ENCODE measurements at places on chromosomes 6 and 20.

DNA sequence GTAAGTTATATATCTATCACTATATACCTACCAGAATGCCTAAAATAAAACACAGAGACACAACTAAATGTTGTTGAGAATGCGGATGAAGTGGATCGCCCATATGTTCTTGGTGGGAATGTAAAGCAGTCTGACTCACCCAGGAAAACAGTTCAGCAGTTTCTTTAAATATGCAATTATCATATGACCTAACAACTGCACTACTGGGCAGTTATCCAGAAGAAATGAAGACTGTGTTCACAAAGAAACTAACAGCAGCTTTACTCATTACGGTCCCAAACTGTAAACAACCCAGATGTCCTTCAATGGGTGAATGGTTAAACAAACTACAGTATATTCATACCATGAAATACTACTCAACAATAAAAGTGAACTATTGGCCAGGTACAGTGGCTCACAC lies 14.3 kb upstream of the ZC3H12D start:
- DNase-seq = no peak

- no peak for DNase-seq
These were observed 141.3 kb upstream of the EXOC2 start for GRCh38 chr6:834190-834589.

GRCh38 chr6:105746130-105746505 lies 340.0 kb upstream of the PRDM1 start:
- no peak for DNase-seq

GRCh38 chr20:50415516-50416268 lies 94.5 kb upstream of the PTPN1 start:
- DNase-seq = no peak

- DNase-seq = no peak
These were observed 6.5 kb upstream of the ABHD12 start for GRCh38 chr20:25397096-25397495.

GRCh38 chr20:25270829-25271251 lies 23.0 kb downstream of the PYGB start:
- DNase-seq = no peak

- DNase-seq = no peak
These were observed 20.2 kb downstream of the MCUR1 start for GRCh38 chr6:13794184-13794583.

DNA sequence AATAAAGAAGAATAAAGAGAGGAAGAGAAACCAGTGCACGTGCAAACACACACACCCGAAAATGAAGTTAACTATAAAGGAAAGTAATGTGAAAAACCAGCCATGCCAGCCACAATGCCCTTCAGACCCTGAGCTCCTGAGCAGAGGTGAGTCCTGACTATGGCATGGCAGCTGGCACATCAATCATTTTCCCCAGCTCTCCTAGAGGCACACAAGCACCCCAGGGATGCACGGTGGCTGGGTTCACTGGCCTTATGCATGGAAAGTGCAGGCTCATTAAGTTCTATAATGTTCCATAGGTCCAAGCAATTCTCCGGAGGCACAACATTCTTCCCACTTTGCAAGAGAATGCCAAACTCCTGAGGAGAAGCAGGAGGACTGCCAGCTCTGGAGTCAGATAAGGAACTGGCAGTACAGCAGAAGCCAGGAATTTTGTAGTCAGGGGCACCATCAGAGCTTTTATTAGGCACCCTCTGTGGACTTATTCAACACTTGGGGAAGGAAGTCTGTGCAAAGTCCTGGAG lies 175.0 kb upstream of the PRDM1 start:
- no peak for DNase-seq

DNA sequence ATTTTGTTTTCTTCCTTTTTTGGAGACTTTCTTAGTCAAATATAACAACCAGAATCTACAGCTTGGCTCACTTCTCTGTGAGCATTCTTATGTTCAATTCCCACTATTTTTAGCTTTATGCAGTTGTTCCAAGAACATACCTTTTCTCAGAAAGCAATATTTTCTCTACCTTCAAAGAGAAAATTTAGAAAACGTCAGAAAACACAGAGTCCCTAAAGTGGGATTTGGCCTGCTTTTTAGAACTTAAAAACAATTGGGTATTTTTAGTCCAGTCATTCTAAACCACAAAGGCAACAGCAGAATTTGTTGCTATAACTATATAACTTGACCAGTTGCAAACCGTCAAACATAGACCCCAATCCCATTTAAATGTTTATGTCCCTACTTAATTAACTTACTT lies 133.1 kb downstream of the MOXD1 start:
- DNase-seq = no peak

DNA sequence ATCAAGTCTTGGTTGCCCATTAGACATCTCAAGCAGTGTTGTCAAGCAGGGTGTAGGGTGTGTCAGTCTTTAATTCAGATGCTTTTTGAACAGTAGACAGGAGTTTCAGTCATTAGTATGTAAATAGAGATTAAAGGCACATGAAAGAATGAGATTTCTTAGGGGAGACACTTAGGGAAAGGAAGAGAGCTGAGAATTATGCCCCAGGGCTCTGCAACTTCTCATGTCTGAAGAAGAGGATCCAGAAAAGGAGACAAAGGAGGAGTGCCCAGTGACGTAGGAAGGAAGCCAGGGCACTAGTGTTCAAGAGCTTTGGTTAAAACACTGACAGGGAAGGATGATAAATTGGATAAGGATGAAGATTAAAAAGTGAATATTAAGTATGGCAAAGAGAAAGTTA lies 569.7 kb downstream of the NKAIN2 start:
- no peak for DNase-seq

GRCh38 chr6:36912030-36912454 lies 26.3 kb downstream of the C6orf89 start:
- no peak for DNase-seq

GRCh38 chr20:61391185-61391584 lies 139.1 kb downstream of the CDH4 start:
- DNase-seq = no peak

DNA sequence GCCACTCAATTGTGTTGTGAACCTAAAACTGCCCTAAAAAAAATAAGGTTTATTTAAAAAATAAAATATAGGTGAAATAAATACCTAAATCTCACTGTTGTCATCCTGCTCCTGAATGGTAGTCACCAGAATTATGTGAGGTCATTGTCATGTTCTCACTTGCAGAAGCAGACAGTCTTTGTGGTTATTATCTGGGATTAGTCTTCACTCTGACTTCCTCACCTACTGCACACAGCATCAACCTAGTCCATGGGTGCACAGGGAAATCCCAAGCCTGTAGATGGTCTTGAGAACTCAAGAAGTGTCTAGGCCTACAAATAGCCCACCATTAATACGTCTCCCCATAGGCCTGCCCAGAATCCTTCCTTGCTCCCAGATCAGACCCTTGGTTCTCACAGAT lies 97.0 kb downstream of the FOXF2 start:
- DNase-seq = no peak

GRCh38 chr6:108453601-108454185 lies 107.0 kb upstream of the FOXO3 start:
- no peak for DNase-seq

DNA sequence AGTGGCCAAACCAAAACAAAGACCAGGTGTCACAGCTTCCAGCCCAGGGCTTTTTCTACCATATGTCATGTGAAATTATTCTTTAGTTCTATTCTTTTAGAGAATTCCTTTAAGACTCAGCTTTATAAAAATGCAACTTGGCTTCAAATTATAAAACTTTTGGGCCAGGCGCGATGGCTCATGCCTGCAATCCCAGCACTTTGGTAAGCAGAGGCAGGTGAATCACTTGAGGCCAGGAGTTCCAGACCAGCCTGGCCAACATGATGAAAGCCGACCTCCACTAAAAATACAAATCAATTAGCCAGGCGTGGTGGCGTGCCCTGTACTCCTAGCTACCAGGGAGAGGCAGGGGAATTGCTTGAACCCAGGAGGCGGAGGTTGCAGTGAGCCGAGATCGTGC lies 210.3 kb upstream of the ARG1 start:
- DNase-seq = no peak

DNA sequence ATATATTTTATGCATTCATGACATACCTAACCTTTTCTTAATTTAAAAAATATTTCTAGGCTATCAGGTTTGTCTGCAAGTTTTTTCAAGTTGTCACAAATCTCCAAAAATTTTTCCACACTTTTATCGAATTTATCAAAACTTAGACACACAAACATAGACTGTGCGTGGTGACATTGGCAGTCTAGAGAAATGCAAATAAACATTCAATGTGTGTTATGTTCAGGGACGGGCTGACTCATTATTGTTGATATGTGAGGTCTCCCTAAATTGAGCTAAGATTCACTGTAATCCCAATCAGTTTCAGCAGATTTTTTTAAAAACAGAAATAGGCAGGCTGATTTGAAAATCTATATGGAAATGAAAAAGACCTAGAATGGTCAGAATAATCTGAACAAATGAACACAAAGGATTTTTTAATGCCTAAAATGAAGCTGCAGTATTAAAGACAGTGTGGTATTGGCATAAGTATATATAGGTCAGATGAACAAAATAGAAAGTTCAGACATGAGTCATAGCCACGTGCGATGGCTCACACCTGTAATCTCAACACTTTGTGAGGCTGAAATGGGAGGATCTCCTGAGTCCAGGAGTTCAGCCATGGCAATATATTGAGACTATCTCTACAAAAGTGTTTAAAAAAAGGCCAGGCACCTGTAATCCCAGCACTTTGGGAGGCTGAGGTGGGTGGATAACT lies 19.2 kb downstream of the BLTP3A start:
- DNase-seq = no peak

DNA sequence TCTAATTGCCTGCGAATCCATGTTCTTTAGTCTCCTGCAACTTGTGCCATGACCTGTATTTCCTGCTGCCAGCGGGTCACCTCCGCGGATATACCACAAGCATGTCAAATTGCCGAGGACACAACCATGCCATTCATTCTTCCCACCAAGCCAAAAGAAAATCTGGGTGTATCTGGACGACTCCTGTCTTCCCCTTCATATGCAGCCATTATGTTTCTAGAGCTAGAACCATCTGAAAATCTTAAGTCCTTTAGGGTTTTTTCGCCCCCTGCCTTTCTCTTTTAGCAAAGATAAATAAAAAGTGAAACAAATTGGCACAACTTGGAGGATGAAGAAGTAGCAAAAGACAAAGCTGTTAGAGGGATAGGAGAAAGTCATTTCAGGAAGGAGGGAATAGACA lies 242.6 kb downstream of the ARID1B start:
- no peak for DNase-seq

DNA sequence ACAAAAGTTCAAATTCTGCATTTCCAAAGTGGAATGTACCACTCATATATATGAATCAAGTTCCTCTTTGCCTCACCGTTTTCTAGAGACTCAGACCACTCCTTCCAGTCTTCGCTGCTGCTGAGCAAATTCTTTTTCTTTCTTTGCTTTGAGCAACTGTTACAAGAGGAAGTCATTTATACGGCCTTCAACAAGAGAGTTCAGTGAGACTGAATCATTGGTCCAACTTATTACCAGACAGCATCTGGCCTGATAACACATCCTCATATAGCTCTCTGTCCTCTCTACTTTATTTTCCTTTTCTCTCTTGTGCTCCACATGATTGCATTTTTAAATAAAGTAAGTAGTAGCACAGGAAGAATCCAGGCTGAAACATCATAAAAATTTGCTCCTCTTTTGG lies 652.7 kb downstream of the PHF3 start:
- DNase-seq = no peak

GRCh38 chr20:50259705-50260478 lies 69.3 kb downstream of the CEBPB start:
- no peak for DNase-seq

DNA sequence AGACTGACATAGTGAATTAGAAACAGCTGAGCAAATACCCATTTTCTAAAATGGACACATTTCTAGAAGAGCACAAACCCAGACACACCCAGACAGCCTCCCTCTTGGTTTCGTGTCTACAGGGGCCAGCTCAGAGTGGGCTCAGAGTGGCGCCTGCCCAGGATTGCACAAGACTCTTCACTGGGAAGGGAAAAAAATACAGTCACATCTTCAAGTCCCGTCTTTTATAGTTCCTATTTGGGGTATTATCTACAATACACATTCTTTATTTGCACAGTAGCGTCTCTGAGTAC lies 246.1 kb upstream of the AFDN start:
- no peak for DNase-seq

DNA sequence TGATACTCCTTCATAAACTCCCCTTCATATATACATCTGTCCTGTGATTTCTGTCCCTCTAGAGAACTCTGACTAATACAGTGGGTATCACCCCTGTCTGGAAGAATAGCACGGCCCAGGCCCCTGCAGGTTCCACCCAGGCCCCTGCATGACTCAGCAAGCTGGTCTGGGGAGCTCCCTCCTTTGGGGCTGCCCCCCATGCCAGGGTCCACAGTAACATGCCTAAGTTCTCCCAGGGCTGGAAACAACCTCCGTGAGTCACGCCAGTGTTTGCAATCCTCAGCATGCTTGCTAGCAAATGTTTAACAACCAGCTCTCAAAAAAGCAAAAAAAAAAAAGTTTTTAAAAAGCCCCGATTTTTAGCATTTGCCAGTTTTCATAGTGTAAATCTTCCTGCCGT lies 134.3 kb upstream of the CDH4 start:
- no peak for DNase-seq

- DNase-seq = no peak
These were observed 370.0 kb upstream of the SULF2 start for GRCh38 chr20:48155268-48155667.

GRCh38 chr6:128527375-128527774 lies 7.0 kb upstream of the PTPRK start:
- DNase-seq = no peak

DNA sequence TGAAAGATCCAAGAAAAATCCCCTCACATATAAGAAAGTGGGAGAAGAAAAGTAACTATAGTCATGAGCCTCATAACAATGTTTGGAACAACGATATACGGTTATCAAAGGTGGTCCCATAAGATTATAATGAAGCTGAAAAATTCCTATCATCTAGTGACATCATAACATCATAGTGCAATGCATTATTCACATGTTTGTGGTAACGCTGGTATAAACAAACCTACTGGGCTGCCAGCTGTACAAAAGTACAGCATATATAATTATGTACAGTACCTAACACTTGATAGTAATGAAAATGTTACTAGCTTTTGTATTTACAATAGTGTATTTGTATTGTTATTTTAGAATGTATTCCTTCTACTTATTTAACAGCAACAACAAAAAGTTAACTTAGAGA lies 240.7 kb downstream of the RNGTT start:
- no peak for DNase-seq

DNA sequence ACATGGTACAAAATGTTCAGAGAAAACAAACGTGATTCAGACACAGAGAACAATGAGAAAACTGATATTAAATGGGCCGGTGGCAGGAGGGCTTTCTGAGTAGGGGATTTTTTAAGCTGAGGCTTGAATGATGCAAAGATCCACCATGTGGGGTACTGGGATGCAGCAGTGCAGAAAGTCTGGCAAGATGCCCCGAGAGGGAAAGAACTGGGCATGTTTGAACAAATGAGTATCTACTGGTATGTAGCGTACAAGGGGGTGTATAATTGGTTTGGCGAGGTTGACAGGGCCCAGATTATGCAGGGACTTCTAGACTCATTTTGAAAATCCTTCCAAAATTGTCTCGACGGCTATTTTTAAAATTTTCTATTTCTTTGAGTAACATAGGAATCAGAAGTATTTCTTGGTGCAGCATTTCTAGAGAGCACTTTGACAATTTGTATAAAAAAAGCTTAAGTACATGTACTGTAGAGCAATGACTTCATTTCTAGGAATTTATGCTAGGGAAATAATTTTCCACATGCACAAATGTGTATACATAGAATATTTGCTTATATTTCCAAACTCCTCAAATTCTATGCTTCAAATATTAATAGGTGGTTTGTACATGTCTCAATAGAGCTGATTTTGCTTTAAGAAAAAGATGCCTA lies 119.6 kb upstream of the DOK5 start:
- DNase-seq = no peak

- DNase-seq = no peak
These were observed 674 bp upstream of the GNMT start for GRCh38 chr6:42959917-42960242.

GRCh38 chr20:46083101-46083500 lies 6.7 kb downstream of the NCOA5 start:
- no peak for DNase-seq

Data from stimulated activated CD4-positive, alpha-beta T cell treated with anti-CD3 and anti-CD28 coated beads, TNF-alpha, amount 100 ng/mL, for 4 hours (primary cell).